ENCODE measurements at places on chromosomes 12 and 14.

DNA sequence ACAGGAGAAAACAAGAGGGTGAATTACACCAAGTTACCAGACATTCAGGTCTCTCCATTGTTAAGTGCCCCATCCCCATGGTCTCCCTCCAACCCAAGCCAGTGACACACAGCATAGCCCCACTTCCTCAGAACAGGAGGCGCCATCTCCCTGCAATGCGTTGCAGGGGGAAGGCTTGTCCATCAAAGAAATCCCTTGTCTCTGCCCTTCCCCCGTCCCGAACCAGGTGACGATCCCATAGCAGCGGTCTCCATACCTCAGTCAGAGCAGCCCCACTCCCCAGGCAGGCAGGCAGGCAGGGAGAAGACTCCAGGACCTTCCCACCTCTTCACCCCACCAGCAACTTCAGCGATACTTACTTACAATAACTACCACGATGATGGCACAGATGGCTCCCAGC, 5.9 kb downstream of the VAMP1 start:
- DNase-seq: no peak

DNA sequence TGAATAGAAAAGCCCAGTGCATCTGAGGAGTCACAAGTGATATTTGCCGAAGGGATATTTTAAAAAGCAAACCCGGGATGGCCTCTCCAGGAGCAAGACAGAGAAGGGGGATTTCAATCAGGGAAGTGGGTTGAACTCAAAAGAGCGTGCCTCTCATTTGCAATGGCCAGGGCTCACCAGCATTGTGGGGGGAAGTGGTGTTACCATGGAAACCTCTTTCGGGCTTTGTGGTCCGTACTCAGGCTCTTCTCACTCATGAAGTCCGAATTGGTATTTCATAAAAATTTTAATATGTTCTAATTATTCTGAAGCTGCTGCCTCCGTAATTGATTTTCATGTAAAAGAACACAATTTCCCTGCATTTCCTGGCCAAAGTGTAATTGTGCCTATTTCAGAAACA, 79.8 kb downstream of the SLC15A4 start:
- DNase-seq: no peak

DNA sequence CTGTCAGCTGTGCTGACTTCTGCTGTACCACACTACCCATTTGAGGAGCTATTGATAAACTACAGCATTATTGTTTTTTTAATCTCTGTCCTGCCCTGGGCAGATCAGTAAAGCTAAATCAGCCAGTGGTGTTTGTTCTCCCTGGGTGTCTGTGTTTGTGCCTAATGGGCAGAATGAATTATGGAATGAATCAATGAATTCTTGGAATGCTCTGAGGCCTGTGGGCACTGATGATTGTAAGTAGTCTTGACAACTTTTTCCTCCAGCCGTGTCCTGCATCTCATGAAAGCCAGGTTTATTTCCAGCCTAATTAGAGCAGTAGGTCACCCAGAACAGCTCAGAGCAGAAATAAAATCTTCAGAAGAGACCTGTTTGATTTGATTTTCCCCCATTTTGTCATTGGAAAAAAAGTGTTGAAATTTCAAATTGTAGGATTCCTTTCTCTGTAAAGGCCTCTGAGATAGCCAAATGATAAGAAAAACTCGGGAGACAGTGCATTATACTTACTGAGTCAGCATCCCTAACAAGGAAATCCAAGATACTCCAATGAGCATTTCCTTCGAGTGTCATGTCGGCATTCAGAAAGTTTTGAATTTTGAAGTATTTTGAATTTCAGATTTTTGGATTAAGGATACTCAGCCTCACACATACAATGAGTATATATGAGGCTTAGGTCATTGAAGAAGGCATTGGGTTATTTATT, 19.4 kb upstream of the EVL start:
- DNase-seq: no peak

DNA sequence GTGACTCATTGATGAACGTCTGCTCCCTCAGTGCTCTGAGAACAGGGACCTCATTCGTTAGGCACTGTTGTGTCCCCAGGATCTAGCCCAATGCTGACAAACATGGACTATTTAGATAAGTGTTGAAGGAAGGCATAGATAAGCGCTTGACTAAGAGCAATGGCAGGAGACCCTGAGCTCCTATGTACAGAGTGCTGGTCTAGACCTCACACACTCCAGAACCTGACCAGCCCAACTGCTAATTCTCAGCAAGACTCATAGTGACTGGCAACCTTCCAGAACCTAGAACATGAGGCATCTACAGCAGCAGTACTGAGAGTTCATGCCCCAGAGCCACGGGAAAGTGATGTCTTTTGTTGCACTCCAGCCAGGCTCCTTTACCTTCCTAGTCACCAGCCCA, 69.2 kb downstream of the CRACR2A start:
- no peak for DNase-seq

DNA sequence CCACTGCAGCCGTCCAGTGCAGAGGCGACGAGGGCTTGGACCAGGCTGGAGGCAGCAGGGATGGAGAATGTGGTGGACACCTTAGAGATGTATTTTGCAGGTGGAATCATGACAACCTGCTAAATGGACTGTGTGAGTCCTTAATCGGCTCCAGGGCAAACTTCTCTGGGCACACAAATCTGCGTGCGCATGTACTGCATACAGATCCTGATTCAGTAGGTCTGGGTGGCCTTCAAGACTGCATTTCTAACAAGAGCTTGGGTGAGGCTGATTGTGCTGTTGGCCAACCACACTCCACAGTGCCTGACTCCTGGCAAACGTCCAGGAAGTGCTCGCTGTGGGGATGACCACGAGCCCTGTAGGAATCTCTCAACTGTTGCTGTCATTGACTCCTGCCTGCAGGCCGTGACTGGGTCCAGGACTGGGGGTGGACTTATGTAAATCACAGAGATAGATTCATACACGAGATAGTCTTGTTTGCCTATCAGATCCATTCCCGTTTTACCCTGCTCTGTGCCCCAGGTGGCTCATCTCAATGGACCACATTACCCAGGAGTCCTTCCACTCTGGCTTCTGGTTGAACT, 27.2 kb downstream of the JDP2 start:
- DNase-seq: no peak

DNA sequence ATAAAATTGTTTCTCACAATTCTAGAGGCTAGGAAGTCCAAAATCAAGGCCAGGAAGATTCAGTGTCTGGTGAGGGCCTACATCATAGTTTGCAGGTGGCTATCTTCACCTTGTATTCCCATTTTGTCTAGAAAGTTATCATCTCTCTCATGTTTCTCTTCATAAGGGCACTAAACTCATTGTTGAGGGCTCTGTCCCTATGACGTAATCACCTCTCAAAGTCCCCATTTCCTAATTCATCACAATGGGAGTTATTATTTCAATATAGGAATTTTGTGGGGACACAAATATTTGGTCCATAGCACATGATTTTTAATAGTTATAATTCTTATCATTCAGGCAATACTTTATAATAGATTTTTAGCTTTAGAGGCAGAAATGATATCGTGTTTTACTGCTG, 1509.2 kb upstream of the SEL1L start:
- DNase-seq: no peak

DNA sequence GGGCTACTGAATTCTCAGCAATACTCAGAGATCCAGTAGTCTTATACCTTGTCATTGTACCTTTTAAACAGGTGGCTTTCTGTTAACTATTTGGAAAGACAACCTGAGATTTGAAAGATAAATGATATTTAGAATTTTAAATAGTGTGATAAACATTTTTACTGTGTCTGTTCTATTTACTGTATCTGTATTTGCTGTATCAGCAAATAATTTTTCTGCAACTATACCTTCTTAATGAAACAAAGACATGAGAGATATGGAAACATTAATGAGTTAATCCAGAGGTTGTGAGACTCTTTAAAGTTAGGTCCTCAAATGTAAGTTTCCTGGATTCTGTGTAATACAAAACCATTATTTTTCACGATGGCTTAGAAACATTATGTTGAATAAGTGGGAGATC, 249.6 kb downstream of the CCDC59 start:
- DNase-seq: no peak

DNA sequence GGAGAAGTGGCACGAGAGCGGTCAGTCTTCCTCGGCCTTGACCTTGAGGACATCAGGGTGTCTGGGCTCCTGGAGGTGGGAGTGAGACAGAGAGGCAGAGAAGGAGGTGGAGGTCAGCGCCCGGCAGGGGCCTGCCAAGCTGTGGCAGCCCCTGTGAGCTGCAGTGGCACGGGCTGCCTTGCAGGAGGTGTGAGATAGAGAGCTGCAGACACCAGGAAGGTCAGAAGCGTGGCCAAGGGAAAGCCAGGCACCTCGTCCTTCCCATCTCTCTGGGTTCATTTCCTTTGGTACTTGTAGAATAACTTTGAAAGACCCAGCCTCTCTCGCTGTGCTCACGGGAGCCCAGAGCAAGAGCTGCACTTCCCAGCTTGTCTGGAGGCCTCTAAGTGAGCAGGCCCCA, 98.1 kb downstream of the TSPAN9 start:
- no peak for DNase-seq

- DNase-seq: no peak
Observed at GRCh38 chr12:132559652-132560363, 50.6 kb downstream of the LRCOL1 start.

All from omental fat pad (tissue), 4 donors.